ENCODE measurements at places on chromosomes 13 and 19. TPM values are rescaled to one million over a fixed set of nuclear protein-coding genes. Genes with fewer than 3 reads are reported as not detected.

Gene LRG1
- 0.13 TPM for total RNA-seq

Gene SIGLEC10
- not detected for total RNA-seq

Gene PEAK3
- not detected for total RNA-seq

Gene KRTDAP
- not detected for total RNA-seq

Gene CCDC8
- total RNA-seq = 0.07 TPM

Gene ELSPBP1
- total RNA-seq = not detected

Gene CHAF1A
- 29.8 TPM for total RNA-seq

Gene ZNF418
- total RNA-seq = 6.6 TPM

Gene KANK3
- 18.4 TPM for total RNA-seq

Gene CEACAM4
- not detected for total RNA-seq

Gene TRPM4
- total RNA-seq = 9.8 TPM

Gene CELF5
- total RNA-seq = not detected

Gene KMT5C
- 4.8 TPM for total RNA-seq

Gene SF3A2
- 50.4 TPM for total RNA-seq

Gene ADPRHL1
- total RNA-seq = 0.32 TPM

Gene ZNF69
- 11.1 TPM for total RNA-seq

Gene NECTIN2
- total RNA-seq = 112 TPM
